ENCODE measurements at places on chromosomes 2 and 18. TPM values are rescaled to one million over a fixed set of nuclear protein-coding genes. Genes with fewer than 3 reads are reported as not detected.

- H3K4me3 ChIP-seq: peak overlapping the region; percentile 37
- no peaks in the 10 kb centered on the region for H3K27me3 ChIP-seq
- no peaks in the 10 kb centered on the region for H3K36me3 ChIP-seq
- DNase-seq: peak; percentile 74
- H3K27ac ChIP-seq: peak overlapping the region; percentile 82
- peaks cover 39% of the 10 kb centered on the region for H3K4me1 ChIP-seq
These were observed 14.6 kb downstream of the TMSB10 start for GRCh38 chr2:84919885-84920580.

DNA sequence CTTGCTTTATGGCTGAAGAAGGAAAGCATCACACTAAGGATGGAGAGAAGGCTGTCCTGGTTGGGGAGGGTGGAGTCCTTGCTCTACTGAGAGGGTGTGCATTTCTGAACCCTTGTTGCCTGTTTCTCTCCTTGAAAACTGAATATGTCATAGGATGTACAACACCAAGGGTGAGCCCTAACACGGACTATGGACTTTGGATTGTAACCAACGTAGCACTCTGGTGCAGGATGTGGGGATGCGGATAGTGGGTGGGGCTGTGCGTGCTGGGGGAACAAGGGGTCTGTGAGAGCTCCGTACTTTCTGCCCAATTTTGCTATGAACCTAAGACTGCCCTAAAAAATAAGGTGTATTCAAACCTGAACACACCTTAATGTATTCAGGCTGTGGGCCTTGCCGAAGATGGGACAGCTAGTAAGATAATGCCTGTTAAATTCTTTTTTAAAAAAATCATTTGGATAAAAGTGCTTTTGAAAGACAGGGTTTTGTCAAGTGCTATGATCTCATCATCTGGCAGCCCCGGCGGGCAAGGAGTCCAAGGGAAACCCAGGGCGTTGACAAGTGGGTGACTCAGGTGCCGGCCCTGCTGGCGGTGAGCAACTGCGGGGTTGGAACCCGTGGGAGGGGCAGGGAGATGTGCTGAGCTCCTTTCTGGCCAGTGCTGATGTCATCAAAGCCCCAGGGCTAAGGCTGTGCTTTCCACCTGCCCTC is 54.0 kb downstream of the GATA6 start:
- no peaks in the 10 kb centered on the region for H3K36me3 ChIP-seq
- H3K4me3 ChIP-seq: no peak overlapping the region
- no peak overlapping the region for H3K27ac ChIP-seq

The ACOXL gene
- total RNA-seq: 0.41 TPM

DNA sequence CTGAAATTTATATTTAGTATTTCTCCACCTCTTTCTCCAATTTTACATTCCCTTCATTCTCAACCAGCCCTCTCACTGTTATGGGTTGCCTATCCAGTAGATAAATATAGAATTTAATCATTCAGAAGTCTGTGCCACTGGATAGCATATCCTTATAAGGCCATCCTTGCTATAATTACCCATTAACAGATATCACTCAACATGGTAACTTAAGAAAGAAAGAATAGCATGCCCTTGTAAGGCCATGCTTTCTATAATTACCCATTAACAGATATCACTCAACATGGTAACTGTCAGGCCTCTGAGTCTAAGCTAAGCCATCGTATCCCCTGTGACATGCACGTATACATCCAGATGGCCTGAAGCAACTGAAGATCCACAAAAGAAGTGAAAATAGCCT is 1137.4 kb upstream of the FAM98A start:
- no peaks in the 10 kb centered on the region for H3K4me1 ChIP-seq
- H3K27ac ChIP-seq: no peak overlapping the region
- no peak overlapping the region for H3K4me3 ChIP-seq
- H3K27me3 ChIP-seq: no peaks in the 10 kb centered on the region

GRCh38 chr2:239966853-239967552 is 58.1 kb downstream of the NDUFA10 start:
- no peak for DNase-seq
- H3K27me3 ChIP-seq: no peaks in the 10 kb centered on the region
- peaks cover 52% of the 10 kb centered on the region for H3K36me3 ChIP-seq
- H3K27ac ChIP-seq: no peak overlapping the region

GRCh38 chr18:3879114-3879835 is 429.3 kb downstream of the TGIF1 start:
- no peak overlapping the region for H3K4me3 ChIP-seq
- H3K36me3 ChIP-seq: no peaks in the 10 kb centered on the region
- no peaks in the 10 kb centered on the region for H3K4me1 ChIP-seq

The TMEM178A gene
- total RNA-seq: 0.29 TPM

The CHRNG gene
- not detected for total RNA-seq

- no peaks in the 10 kb centered on the region for H3K27me3 ChIP-seq
- no peaks in the 10 kb centered on the region for H3K4me1 ChIP-seq
- no peak overlapping the region for H3K4me3 ChIP-seq
- H3K36me3 ChIP-seq: no peaks in the 10 kb centered on the region
- DNase-seq: no peak
- H3K27ac ChIP-seq: no peak overlapping the region
These were observed 317.2 kb downstream of the TSN start for GRCh38 chr2:122072666-122073065.

GRCh38 chr2:42958741-42959233 is 166.4 kb upstream of the HAAO start:
- DNase-seq: no peak
- H3K4me3 ChIP-seq: no peak overlapping the region
- H3K27me3 ChIP-seq: peaks cover 12% of the 10 kb centered on the region

DNA sequence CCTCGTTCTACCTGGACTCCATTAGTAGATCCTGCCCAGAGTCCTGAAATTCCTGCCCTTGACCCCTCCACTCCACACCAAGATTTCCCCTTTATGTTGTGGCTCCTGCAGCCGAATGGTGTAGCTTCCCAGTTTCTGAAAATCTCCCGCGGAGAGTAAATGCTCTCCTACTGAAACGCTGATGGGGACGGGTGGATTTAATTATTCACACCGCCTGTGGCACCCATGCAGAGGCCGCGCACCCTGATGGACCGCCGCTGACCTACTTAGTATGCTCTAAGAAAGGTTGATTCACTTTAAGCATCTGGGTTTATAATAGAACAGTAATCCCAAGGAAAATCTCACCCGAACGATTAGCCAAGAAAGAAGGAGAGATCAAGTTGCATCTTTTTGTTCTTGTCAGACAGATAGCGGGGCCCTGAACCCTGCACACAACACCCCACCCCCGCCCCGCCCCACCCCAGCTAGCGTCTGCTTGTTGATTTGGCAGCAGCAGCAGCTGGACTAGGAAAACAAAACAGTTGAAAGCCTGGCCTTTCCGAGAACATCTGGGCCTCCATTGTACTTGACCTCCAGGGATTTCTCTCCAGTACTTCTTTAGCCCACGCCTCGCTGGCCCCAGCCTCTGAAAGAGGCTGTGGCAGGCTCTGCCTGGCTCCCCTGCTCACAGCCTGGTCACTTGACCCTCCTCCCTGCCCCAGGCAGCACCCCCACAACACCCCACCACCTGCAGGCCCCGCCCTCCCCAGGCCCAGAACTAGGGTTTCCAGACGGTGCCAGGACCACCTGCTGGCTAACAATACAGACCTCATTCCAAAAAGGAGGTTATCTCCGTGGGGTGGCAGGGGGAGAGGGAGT is 53.6 kb downstream of the DPYSL5 start:
- H3K27ac ChIP-seq: no peak overlapping the region
- DNase-seq: no peak
- H3K4me1 ChIP-seq: no peaks in the 10 kb centered on the region
- H3K4me3 ChIP-seq: no peak overlapping the region
- H3K27me3 ChIP-seq: no peaks in the 10 kb centered on the region
- H3K36me3 ChIP-seq: no peaks in the 10 kb centered on the region

GRCh38 chr2:216315802-216316603 is 56.3 kb downstream of the MARCHF4 start:
- no peak for DNase-seq
- peaks cover 6% of the 10 kb centered on the region for H3K4me1 ChIP-seq
- peaks cover 3% of the 10 kb centered on the region for H3K27me3 ChIP-seq
- H3K4me3 ChIP-seq: no peak overlapping the region

DNA sequence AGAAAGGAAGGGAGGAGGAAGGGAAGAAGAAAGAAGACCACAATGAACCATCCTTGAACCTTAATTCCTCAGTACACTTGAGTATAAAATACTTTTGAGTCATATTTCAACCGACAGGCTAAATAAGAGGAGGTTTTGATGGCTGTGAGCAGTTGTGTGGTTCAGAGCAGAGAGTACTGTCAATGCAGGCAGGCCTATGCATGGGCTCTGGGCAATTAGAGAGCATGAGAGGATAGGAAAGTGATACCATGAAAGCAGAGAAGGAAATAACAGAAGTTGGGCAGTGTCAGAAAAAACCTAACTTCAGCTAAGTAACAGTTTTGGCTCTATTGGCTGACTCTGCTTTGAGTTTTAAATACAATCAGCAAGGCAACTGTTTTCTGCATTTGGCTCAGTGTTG is 123.6 kb upstream of the STK17B start:
- DNase-seq: no peak
- H3K4me1 ChIP-seq: peaks cover 27% of the 10 kb centered on the region
- no peak overlapping the region for H3K27ac ChIP-seq
- no peaks in the 10 kb centered on the region for H3K36me3 ChIP-seq
- H3K27me3 ChIP-seq: no peaks in the 10 kb centered on the region

DNA sequence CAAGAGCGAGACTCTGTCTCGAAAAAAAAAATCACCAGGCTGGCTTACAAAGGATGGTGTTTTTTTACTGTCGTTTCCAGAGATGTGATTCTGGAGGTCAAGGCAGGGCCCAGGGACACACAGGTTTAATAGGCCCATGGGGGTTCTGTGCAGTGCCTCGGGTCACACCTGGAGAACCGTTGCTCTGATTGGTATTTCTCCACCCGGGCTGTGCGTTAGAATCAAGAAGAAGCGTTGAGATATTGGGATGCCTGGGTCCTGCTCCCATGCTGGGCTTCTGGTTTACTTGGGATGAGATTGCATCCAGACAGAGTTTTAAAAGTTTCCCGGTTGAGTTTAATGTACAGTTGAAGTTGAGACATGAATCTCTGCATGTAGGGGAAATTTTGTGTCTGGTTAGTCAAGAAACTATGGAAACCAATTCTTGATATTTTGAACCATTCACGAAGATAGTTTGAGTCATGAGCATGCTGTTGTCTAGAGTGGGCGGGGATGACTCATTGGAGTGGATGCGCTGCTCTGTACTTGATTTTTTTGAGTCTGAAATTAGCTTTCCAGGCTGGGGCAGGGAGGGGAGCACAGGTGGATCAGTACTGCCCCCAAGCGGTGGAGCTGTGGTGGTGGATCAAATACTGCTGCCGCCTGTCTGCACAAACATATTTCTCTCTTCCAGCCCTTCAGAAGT is 50.1 kb downstream of the GREB1 start:
- no peak overlapping the region for H3K4me3 ChIP-seq
- no peak overlapping the region for H3K27ac ChIP-seq
- H3K27me3 ChIP-seq: peaks cover 19% of the 10 kb centered on the region
- H3K4me1 ChIP-seq: peaks cover 11% of the 10 kb centered on the region
- DNase-seq: peak; percentile 95
- H3K36me3 ChIP-seq: no peaks in the 10 kb centered on the region

The KHK gene
- total RNA-seq: 12.7 TPM

GRCh38 chr2:188456114-188456909 is 164.6 kb downstream of the GULP1 start:
- H3K27me3 ChIP-seq: no peaks in the 10 kb centered on the region
- DNase-seq: no peak
- no peaks in the 10 kb centered on the region for H3K36me3 ChIP-seq

The EPB41L3 gene
- total RNA-seq: 0.88 TPM

The DSG4 gene
- total RNA-seq: not detected

- DNase-seq: no peak
- peaks cover 7% of the 10 kb centered on the region for H3K4me1 ChIP-seq
- H3K27ac ChIP-seq: no peak overlapping the region
- H3K27me3 ChIP-seq: peaks cover 5% of the 10 kb centered on the region
These were observed 263.5 kb downstream of the EPHA4 start for GRCh38 chr2:221308507-221309066.

DNA sequence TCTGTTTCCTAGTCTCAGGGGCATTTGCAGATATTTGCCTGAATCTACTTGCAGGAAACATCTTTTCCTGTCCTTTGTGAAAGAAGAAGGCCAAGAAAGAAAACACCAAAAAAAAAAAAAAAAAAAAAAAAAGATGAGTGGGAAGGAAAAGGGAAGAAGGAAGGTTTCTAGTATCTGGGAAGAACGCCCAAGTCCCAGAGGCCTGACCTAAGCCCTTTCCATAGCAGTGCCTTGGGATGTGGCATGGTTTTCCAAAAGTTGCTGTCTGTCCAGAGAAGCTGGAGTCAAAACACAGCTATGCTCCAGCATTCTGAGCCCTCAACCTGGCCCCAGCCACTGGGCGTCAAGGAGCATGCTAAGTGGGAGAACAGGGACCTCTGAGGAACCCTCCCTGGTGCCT is 123.5 kb downstream of the INHBB start:
- H3K4me3 ChIP-seq: no peak overlapping the region
- no peaks in the 10 kb centered on the region for H3K4me1 ChIP-seq
- peaks cover 1% of the 10 kb centered on the region for H3K27me3 ChIP-seq
- no peaks in the 10 kb centered on the region for H3K36me3 ChIP-seq
- no peak overlapping the region for H3K27ac ChIP-seq

The SSB gene
- 120 TPM for total RNA-seq

- H3K36me3 ChIP-seq: no peaks in the 10 kb centered on the region
- H3K4me3 ChIP-seq: no peak overlapping the region
- H3K27me3 ChIP-seq: no peaks in the 10 kb centered on the region
- no peak overlapping the region for H3K27ac ChIP-seq
These were observed 65.5 kb downstream of the COMMD1 start for GRCh38 chr2:61970807-61971556.

- H3K36me3 ChIP-seq: no peaks in the 10 kb centered on the region
- no peak for DNase-seq
- no peak overlapping the region for H3K4me3 ChIP-seq
- H3K4me1 ChIP-seq: no peaks in the 10 kb centered on the region
These were observed 1299.1 kb upstream of the ZEB2 start for GRCh38 chr2:145818890-145819504.

DNA sequence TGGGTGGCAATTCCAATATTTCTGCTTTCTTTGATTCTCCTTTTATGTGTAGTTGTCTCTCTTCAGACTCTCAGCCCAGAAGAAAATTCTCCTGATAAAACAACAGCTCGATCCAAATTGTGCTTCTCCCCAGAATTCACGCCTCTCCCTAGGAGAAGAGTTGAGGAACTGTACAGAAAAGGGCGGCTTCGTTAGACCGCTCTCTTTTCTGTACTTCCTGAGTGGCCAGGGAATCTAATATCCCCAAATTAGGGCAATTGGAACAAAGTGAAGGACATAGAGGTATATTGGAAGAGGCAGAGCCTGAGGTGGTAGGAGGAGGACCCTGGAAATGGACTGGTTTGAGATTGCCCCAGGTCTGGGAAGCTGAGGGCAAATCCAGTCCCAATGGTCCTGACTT is 5.6 kb downstream of the ADCYAP1 start:
- no peak for DNase-seq
- peaks cover 56% of the 10 kb centered on the region for H3K27me3 ChIP-seq
- no peak overlapping the region for H3K4me3 ChIP-seq
- H3K36me3 ChIP-seq: peaks cover 3% of the 10 kb centered on the region

- peak overlapping the region; percentile 45 for H3K4me3 ChIP-seq
- peak; percentile 63 for DNase-seq
- no peaks in the 10 kb centered on the region for H3K36me3 ChIP-seq
- H3K27me3 ChIP-seq: peaks cover 13% of the 10 kb centered on the region
- peaks cover 42% of the 10 kb centered on the region for H3K4me1 ChIP-seq
These were observed 51.9 kb downstream of the SLC4A1AP start for GRCh38 chr2:27715318-27716210.

GRCh38 chr18:60162388-60162787 is 210.2 kb downstream of the MC4R start:
- H3K27ac ChIP-seq: no peak overlapping the region
- H3K4me1 ChIP-seq: no peaks in the 10 kb centered on the region
- H3K4me3 ChIP-seq: no peak overlapping the region
- DNase-seq: no peak
- no peaks in the 10 kb centered on the region for H3K27me3 ChIP-seq
